ENCODE measurements at places on chromosomes 6 and 20.

GRCh38 chr6:114783083-114783482 lies 440.3 kb upstream of the HS3ST5 start:
- no peak for DNase-seq

- DNase-seq, result no peak
Measured at GRCh38 chr6:161583584-161583983, 309.7 kb upstream of the AGPAT4 start.

- DNase-seq, result no peak
Measured at GRCh38 chr6:33610067-33610466, 11.1 kb upstream of the ITPR3 start.

- DNase-seq, result peak; percentile 64
Measured at GRCh38 chr6:36360241-36361054, 23.8 kb upstream of the BNIP5 start.

GRCh38 chr20:11891776-11892545 lies 25.7 kb upstream of the BTBD3 start:
- DNase-seq, result peak; percentile 10

DNA sequence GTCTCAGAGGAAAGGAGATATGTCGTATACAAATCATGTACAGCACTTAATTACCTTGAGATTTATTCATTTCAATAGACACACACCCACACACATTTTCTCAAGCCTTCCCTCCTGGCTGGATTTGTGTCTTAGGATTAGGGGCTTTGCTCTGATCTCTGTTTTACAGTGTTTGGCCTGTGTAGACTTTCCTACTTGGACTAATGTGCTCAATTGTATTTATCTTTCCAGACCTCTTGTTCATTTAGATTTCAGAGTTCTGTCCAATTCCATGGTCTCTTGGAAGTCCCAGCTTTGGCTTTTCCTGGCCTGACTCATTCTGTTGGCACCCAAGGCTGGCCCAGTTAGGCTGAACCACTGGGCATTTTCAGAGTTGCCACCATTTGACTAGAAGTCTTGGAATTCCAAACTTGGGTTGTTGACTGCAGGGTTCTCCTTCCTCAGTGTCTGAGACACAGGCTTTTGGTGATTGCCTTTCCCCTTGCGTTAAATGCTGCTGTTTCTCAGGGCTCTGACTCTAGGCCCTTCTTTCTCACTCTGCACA lies 8.9 kb upstream of the RFPL4B start:
- DNase-seq, result no peak

DNA sequence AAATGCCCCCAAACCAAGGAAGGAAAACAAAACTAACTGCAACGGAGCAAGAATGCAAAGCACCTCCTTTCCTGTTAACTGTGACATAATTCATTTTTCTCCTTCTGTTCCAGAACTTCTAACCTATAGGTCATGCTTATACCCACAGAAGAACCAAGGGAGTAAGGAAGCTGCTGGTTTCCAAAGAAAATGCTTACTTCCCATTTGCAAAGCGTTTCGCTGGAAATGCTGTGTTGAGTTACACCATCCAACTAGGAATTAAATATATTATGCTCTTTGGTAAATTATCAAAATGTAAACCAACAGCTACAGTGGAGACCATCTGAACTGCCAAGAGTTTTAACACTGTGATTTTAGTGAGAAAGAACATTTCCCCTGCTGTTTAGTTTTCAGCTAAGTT lies 42.9 kb downstream of the ATXN1 start:
- no peak for DNase-seq

DNA sequence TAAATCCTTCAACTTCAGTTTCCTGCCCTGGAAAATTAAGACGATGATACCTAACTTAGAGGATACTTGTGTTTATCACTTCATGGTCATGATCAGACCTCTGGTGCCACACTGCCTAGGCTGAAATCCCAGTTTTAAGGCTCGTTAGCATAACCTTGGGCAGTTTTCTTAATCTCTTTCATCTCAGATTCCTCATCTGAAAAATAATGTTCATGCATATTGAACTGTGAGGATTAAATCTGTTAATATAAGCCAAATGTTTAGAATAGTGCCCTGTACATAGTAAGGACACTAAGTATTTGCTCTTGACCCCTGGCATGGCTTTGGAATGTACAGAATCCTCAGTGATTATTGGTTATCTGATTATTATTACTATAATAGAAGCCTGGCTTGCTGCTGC lies 79.7 kb downstream of the OGFRL1 start:
- no peak for DNase-seq

GRCh38 chr6:139173172-139173571 lies 38.3 kb downstream of the HECA start:
- DNase-seq, result no peak

DNA sequence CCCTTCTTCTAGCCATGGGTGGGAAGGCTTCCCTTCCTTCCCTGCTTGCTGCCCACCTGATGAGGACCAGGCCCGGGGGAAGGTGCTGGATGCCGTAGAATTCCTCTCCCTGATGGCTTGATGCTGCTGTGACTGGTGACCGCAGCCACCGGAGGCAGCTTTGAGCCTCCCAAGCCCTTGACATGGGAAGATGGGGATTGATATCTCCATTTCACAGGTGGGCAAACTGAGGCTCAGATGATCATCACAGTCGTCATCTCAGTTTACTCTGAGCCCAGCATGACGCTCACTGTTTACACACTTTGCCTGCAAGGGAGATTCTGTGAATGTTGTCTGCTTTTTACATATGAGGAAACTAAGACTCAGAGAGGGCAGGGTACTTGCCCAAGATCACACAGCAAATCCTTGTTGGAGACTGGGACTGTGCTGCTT lies 43.9 kb downstream of the SRC start:
- no peak for DNase-seq

DNA sequence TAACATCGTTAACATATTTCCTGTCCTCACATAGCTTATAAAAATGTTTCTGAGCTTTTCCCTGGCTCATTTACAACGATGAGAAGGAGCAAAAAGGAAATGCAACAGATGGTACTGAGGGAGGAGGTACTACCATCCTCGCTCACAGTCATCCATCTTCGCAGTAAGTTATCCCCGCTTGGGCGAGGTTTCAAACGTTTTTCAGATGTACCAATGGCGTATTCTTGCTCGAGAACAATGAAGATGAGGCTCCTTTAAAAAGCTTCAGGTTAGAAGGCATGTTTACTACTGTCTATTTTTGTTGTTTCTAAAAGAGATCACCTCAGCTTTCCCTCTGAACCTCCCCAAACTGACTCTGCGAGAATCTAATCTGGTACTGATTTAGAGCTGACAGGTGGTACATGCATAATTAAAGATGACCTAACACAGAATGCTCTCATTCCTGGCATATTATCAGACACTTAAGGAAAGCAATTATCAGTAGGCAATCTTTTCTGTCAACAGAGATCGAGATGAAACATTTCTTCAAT lies 178.7 kb downstream of the GJA10 start:
- DNase-seq, result no peak

- no peak for DNase-seq
Measured at GRCh38 chr6:18087396-18088165, 34.9 kb downstream of the NHLRC1 start.

All from stimulated activated CD4-positive, alpha-beta T cell treated with anti-CD3 and anti-CD28 coated beads, Interleukin-2, amount 100 ng/mL, for 48 hours (primary cell).